Tongue (tissue), 3 donors: ENCODE measurements at places on chromosomes 7 and 10.

- DNase-seq = no peak
Observed at GRCh38 chr10:86287110-86287793, 79.3 kb downstream of the GRID1 start.

- DNase-seq = no peak
Observed at GRCh38 chr10:4174197-4174596, 389.2 kb upstream of the KLF6 start.

DNA sequence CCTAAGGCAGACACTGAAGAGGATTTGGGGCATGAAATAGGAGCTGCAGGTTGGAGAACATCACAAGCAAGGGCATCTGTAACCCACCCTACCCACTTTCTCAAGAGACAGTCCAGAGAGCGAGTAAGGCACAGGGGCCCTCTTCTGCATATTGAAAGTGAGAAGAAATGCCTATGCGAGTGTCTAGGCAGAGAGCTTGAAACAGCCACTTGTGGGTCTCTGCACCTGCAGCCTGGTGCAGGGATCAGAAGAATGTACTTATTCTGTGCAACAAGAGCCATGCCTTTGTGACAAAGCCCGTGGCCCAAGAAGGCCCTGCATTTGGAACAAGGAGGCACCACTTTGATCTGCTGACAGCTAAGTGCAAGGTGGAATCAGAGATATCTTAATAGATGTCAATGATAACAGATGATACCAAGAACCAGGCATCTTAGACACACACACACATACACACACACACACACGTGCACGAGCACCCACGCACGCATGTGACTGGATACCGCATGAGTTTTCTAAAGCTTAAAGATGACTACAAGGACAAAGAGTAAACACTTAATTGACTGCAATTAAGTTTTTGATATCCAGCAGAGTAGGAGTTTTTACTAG lies 89.3 kb downstream of the NPSR1 start:
- DNase-seq = no peak

GRCh38 chr10:103699611-103700435 lies 155.6 kb downstream of the SH3PXD2A start:
- peak; percentile 32 for DNase-seq

GRCh38 chr10:97135464-97135863 lies 50.3 kb downstream of the SLIT1 start:
- no peak for DNase-seq

- no peak for DNase-seq
Observed at GRCh38 chr7:41238851-41239331, 464.0 kb downstream of the INHBA start.

DNA sequence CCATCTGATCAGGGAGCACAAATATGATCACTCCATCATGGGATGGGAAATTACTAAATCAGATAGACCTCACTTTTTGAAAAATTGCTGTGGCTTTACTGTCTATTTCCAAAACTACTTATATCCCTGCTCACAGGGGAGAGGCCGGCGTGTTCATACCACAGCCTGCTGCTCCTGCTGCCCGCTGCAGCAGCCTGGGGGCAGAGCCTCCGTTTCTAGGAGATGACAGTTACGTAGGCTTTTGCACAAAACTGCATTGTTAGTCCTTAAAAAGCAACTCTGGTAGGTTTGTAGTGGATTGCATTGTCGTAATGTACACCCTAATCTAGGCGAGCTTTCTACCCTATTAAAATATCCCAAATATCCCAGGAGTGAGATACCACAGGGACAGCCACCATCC lies 203.7 kb downstream of the EBF3 start:
- no peak for DNase-seq

- no peak for DNase-seq
Observed at GRCh38 chr10:73054286-73054685, 42.4 kb downstream of the P4HA1 start.

DNA sequence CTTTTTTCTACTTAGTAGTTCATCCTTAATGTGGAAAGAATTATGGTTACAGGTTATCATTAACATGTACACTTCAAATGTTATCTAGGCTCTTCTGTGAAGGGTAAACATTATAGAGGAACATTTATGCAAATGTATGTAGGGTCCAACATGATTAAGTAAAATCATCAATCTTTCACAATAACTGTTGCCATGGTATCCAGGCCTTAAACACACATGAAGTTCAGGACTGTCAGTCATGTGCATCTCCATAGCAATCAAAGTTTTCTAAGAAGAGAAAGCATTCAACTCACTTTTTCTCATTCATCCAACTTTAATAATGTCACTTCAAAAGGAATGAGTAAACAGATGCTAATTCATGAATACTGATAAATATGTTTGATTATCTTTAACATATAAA lies 83.6 kb downstream of the DNAJC1 start:
- DNase-seq = no peak

- DNase-seq = peak; percentile 67
Observed at GRCh38 chr7:49398236-49398635, 375.2 kb upstream of the VWC2 start.

DNA sequence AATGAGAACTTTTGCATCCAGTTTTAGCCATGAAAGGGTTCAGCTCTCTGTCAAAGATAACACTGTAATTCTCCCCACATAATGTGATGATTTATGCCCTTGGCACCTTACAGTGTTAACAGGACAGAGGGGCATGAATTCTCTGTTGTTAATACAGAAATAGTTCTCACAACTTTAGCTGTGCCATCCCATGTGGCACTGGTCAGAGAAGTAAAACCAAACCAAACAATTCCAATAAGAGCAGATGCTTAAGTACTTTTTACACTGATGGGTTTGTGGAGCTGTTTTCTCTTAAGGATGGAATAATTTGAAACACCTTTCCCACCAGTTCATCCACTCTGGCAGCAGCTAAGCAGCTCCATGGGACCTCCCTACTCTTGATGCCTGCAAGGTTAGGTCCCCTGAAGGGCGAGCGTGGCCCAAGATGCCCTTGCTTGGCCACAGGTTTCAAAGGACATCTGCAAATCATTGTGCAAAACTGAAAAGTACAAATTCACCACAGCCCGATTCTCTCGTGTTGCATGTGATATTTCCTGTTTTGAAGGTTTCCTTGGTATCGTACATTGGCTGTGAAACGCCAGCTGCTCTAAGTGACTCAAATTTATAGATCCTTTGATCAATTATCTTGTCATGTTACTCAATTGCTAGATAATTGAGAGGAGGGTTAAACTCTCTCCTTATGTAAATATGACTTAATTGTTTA lies 82.5 kb upstream of the CREB5 start:
- peak; percentile 54 for DNase-seq

- no peak for DNase-seq
Observed at GRCh38 chr10:62354916-62355315, 19.3 kb upstream of the ZNF365 start.

- DNase-seq = no peak
Observed at GRCh38 chr10:14405076-14406065, 74.6 kb upstream of the FRMD4A start.

DNA sequence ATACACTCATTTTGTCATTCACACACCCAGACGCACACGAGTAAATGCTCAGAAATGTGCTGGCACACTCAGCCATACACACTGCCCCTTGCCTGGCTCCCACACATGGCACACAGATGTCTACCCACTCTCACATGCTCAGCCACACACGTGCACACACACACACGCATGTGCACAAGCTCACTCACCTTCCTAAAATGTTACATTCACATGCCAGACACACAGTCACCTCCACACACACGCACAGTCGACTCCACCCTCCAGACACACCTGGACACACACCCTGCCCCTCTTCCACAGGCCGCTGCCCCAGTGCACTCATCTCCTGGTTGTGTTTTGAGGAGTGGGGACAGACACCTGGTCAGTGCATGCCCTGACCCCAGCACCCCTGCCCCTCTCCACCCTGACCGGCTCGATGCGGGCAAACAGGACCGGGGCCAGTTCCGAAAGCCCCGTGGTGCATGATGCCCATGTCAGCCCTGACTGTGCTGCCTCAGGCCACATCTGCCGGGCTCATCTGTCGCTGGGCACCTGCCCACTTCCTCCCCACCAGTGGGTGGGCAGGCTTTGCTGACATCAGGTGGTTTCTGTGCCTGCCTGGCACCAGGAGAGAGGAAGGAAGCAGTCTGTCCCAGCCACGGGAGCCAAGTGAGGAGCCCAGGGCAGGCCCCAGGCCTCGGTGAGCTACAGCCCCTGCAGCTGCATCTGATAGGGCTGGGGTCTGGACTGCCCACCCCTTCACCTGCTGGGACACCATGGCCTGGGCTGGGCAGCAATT lies 84.9 kb upstream of the ZNF716 start:
- DNase-seq = no peak

DNA sequence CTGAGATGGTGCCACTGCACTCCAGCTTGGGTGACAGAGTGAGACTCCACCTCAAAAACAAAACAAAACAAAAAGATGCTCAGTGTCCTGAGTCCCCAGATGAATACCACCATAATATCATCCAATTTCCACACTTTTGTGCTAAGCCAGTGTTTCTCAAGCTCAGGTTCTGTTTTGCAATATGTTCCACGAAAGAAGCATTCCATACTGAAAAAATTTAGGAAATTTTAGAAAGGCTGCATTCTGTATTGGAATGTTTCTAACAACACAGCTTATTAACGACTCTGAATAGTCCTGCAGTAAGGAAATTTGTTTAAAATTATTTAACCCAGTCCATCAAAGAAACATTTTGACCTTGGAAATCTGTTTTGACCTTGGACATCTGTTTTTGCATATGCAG lies 142.4 kb downstream of the EPC1 start:
- DNase-seq = no peak

- DNase-seq = no peak
Observed at GRCh38 chr10:34098821-34099567, 716.1 kb downstream of the PARD3 start.

DNA sequence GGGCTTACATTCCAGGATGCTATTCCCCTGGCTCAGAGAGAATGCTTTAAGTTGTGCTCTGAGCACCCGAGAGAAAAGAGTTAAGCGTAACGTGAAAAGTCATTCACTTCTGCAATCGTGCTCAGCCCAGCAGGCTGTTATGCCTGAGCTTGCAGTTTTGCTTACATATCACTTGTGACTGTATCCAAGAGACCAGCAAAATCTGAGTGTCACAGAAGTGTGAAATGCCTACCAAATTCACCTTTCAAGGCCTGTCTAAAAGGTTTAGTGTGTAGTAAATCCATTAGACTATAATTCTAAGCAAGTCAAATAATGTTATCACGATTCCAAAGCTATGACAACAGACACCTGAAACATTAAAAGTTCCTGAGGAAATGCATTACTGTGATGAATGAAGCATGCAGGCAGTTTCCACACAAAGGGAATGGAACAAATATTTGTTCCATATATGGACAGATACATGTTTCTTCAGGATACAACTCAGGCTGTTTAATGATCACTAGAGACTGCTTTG lies 20.1 kb downstream of the ITGB1 start:
- peak; percentile 67 for DNase-seq

DNA sequence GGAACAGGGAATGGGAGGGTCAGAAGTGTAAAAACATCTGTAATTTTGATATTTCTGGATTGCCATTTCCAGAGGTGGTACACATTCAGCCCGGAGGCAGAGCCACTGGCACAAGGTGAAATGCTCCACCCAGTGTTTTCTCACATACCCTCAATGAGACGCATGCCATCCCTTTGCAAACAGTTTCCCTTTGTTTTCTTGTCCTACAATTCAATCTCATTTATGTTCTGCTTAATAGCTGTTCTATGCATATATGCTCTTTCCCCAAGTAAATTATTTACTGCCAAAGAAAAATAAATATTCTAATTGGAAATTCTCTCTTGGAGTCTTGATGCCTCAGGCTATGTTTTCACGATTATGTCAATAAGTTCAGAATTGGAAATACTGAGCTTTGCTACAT lies 369.7 kb upstream of the AKR1E2 start:
- DNase-seq = no peak

DNA sequence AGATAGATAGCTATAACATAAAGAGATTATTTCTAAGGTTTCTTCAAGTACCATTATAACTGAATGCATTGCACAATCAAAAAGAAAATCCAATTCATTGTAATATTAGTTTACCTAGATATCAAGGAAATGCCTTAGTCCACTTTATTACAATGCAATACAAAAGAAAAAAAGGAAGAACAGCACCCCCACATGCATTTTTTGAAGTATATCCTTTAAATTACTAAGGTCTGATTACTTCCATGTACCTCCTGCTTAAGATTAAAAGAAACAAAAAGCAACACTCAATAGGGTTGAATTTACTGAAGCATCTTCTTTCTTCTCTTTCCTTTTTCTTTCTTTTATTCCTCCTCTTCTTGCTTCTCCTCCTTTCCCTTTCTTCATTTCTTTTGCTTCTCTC lies 973.8 kb upstream of the LRRTM3 start:
- DNase-seq = no peak

DNA sequence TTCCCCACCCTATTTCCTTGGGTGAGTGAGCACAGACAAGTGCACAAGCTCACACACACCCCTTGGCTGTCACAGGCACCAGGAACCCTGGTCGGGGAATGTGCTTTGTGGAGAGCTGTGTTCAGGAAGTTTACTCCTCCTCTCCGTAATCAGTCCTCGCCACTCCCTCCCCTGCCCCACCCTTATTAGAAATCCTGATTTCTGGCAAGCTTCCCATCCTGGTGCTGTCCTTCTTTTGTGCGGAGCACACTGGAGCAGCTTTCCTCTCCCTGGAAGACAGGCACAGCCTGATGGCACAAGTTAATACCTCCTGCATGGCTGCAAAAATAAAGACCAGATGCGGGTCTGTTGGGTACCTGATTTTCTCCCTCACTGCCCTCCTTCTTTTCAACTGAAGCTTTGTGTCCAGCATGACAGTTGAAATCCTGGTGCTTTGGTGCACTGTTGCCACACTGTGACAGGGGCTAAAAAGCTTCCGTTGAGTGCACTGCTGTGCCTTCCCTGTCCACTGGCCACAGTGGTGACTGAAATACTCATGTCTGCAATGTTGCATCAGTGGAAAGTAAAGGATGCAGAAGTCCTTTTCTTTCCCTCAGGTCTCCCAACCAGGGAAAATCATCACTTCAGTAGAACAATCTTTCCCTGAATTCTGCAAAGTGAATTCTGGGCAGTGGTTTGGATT lies 55.0 kb downstream of the LRRC4 start:
- DNase-seq = peak; percentile 59

DNA sequence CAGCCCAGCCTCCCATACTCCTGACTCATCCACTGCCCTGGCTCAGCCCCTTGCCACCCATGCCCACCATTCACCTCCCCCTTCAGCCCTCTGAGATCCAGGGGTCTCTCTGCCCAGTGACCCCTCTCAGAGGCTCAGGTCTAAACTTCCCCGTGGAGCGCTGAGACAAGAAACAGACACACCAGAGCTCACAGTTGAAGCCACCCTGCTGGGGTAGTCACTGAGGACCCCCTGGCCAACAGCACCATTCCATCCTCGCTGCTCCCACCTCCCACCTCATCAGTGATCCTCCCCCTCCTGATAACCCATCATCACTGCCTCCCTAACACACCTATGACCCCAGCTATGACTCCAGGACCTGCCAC lies 100.7 kb downstream of the GRID1 start:
- no peak for DNase-seq

DNA sequence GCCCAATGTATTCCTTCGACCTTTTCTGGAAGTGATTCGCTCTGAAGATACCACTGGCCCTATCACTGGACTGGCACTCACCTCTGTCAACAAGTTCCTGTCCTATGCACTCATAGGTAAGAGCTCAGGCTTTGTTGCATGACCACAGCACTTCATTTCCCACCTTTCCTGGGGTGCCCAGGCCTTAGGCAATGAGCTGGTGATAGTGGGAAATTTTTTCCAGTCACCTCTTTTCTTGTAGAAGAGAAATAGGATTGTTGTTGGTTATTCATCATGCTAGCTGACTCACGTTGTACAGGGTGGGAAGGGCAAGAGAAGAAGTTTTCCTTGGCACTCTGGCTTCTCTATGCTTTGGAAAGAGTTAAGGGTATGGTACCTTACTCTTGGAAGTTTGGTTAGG lies 51.4 kb upstream of the NFKB2 start:
- no peak for DNase-seq

- DNase-seq = no peak
Observed at GRCh38 chr10:117350909-117351308, 24.3 kb downstream of the PDZD8 start.
